ENCODE measurements at places on chromosomes 5 and 9.

GRCh38 chr9:112939418-112939817 is 48.7 kb upstream of the SLC46A2 start:
- DNase-seq: no peak

GRCh38 chr9:134425812-134426211 is 99.6 kb downstream of the RXRA start:
- DNase-seq: no peak

- no peak for DNase-seq
These were observed 222.4 kb downstream of the CACNA1B start for GRCh38 chr9:138099803-138100598.

DNA sequence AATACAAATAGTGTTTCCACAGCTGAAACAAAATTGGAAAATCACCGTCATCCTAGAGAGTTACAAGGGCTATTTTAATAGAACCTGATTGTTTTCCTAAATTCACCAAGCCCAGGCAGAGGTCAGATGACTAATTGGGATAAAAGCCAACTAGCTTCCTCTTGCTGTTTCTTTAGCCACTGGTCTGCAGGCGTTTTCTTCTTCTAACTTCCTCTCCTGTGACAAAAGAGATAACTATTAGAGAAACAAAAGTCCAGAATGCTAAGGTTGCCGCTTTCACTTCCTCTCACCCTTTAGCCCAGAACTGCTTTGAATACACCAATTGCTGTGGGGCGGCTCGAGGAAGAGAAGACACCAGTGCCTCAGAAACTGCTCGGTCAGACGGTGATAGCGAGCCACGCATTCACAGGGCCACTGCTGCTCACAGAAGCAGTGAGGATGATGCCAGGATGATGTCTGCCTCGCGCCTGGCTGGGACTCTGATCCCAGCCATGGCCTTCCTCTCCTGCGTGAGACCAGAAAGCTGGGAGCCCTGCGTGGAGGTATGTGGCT is at the start of gene TLR4:
TLR4 (plus strand) TSS at position 380 of the 552 bp plus-strand sequence; CDS start at position 450, 70 bp downstream.
- DNase-seq: peak; percentile 9

DNA sequence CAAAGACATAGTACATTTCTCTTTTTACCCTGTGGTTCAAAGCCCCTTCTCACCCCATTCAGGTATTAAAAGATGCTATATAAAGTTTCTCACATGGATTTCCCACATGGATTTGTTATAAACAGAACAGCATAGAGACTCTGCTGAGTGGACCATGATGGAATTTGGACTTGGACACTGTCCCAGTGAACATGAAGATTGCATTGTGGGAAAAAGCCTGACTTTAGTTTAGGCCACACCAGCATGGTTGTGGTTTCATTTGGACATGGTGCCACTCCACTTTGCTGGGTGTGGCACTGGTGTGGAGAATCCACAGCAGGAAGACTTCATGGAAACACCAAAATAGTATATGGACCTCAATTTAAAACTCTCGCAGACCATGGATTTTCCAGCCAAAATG is 124.6 kb downstream of the ARHGAP26 start:
- DNase-seq: no peak

- DNase-seq: no peak
These were observed 380.3 kb upstream of the ACTBL2 start for GRCh38 chr5:57862942-57863341.

DNA sequence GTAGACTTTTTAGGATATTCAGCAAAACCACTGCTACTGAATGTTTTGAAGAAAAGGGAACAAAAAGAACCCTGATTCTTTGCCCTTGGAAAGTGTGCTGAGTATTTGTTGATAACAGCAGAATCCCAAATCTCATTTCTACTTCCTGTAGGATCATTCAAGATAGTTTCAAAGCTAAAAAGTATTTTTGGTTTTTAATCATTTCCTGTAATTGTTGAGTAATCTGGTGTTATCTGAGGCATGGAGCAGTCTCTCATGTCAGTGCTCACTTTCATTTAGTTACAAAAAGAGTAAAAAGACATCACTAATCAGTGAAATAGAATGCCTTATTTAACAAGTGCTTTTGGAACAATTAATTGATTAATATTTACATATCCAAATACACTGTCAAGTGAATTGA is 56.1 kb downstream of the ITGA2 start:
- no peak for DNase-seq

- DNase-seq: no peak
These were observed 316.4 kb downstream of the NR3C1 start for GRCh38 chr5:143086908-143087637.

- no peak for DNase-seq
These were observed 60.1 kb downstream of the KCTD16 start for GRCh38 chr5:144230806-144231205.

DNA sequence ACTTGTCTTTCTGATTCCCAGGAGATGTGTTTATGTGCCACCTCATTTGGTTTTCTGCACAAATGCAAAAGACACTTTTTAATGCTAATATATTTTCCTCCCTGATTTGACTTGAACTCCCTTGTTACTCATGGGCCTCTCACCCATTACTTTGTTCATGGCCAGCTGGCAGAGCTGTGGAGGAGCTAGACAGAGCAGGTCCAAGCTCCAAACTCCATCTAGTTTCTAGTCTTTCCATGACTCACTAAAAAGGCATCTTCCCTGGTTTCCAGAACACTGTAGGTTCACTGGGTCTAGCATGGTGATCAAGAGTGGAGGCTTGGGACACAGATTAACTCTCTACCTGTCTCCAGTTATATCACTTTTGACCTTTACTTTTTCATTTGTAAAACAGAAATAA is 161.0 kb upstream of the SLC28A3 start:
- no peak for DNase-seq

GRCh38 chr5:139256820-139257219 is 36.7 kb upstream of the MATR3 start:
- no peak for DNase-seq

DNA sequence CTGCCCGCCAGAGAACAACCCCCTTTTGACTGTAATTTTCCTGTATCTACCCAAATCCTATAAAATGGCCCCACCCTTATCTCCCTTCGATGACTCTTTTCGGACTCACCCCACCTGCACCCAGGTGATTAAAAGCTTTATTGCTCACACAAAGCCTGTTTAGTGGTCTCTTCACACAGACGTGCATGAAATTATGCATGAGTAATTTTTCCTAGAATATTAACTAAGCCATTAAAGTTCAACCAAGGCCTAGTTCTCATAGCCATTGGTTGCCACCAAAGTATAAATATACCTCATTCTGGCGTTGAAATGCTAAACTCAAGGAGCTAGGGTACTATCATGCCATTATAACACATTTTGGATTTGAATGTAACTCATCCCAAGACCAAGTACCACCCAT is 243.9 kb downstream of the ZNF608 start:
- DNase-seq: no peak

- DNase-seq: no peak
These were observed 9.4 kb downstream of the LCP2 start for GRCh38 chr5:170288151-170288550.

GRCh38 chr5:23396346-23396745 is 111.1 kb upstream of the PRDM9 start:
- DNase-seq: no peak

DNA sequence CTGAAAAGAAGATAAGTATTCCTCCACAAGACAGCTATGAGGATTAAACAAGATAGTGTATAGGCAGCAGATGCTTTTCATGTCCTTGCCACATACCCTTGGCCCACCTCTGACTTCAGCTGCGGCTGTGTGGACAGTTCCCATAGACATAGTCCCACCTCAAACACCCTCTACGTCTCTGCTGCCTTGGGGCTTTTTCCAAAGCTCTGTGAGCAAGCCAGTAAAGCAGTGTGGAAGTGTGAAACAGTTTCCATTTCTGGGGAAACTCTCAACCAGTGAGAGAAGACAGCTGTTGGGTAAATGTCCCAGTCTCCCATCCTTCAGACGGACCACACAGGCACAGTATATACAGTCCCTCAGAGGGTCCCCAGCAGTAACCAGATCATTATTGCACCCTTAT is 125.5 kb downstream of the CDK5RAP2 start:
- DNase-seq: no peak

DNA sequence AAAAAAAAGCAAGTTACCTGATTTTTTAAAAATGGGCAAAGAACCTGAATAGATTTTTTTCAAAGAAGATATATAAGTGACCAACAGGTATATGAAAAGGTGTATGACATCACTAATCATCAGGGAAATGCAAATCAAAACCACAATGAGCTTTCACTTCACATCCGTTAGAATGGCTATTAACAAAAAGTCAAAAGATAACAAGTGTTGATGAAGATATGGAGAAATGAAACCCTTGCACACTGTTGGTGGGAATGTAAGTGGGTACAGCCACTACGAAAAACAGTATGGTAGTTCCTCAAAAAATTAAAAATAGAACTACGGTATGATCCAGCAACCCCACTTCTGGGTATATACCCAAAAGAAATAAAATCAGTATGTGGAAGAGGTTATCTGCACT is 134.8 kb downstream of the UGCG start:
- no peak for DNase-seq

DNA sequence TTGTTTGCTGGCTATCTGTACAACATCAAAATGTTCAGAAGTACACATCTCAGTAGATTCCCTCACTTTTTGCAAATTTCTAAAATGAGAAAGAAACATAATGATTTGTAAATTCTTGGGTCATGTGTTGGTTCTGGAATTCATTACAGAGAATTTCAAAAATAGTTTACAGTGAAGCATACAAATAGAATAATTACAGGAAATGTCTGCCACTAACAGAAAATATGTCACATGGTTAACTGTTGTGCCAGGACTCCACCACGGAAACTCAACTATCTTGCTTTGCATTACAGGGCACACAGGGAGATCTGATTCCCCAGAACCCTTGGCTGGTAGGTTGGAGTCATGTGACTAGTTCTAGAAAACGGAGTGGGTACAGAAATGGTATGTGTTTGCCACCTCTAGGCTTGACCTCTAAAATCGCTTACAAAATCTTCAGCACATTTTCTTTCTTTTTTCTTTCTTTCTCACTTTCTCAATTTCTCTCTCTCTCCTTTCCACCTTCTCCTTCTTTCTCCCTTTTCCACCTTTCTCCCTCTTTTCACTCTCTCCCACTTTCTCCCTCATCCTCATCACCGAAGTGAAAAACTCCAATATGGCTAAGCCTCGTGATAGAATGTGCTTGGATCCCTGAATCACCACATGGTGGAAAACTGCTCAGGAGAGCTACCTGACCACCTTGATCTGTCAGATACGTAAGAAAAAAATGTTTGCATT is 32.4 kb downstream of the RASEF start:
- DNase-seq: no peak
